ENCODE measurements at places on chromosomes 12 and 14. TPM values are rescaled to one million over a fixed set of nuclear protein-coding genes. Genes with fewer than 3 reads are reported as not detected.
A peak's percentile ranks its signal among the peaks of the same experiment; 100 is the strongest.

GRCh38 chr14:60945984-60946383 is 34.9 kb downstream of the TRMT5 start:
- peaks cover 14% of the 10 kb centered on the region for H3K4me1 ChIP-seq
- H3K27ac ChIP-seq, result no peak overlapping the region
- no peaks in the 10 kb centered on the region for H3K27me3 ChIP-seq
- no peak for DNase-seq

GRCh38 chr12:115758183-115758582 is 519.3 kb downstream of the MED13L start:
- no peaks in the 10 kb centered on the region for H3K4me1 ChIP-seq
- H3K27me3 ChIP-seq, result peaks cover 6% of the 10 kb centered on the region
- no peak overlapping the region for H3K27ac ChIP-seq
- H3K36me3 ChIP-seq, result no peaks in the 10 kb centered on the region
- H3K4me3 ChIP-seq, result no peak overlapping the region
- no peak for DNase-seq

DNA sequence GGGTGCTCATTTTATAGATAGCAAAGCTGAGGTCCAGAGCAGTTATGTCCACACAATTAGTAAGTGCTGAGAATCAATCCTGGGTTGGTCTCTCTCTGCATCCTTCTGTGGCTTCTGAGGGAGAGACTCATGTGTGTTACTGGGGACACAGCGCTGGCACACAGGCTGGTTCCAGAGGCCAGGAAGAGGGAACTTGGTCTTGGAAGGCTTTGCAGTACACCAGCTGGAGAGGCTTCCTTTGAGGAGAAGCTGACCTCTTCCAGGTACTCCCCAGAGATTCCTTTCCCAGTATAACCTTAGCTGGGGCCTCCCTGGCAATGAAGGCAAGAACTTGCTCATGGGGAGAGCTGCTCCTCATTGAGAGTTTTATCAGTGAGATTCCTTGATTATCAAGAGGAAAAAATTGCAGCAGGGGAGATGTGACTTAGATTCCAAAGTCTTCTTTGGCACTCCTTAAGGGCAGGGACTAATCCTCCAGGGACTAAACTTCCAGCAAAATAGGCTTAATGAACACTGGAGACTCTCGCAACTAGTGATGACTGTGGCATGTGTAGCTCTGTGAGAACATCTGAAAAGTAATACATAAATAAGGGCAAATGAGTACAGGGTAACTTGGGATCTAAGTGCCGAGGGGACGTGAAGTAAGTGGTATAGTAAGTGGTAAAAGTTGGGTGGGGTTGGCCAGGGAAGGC is 13.9 kb upstream of the KRT80 start:
- H3K4me1 ChIP-seq, result peaks cover 15% of the 10 kb centered on the region
- H3K4me3 ChIP-seq, result no peak overlapping the region
- peaks cover 7% of the 10 kb centered on the region for H3K27me3 ChIP-seq
- DNase-seq, result no peak

DNA sequence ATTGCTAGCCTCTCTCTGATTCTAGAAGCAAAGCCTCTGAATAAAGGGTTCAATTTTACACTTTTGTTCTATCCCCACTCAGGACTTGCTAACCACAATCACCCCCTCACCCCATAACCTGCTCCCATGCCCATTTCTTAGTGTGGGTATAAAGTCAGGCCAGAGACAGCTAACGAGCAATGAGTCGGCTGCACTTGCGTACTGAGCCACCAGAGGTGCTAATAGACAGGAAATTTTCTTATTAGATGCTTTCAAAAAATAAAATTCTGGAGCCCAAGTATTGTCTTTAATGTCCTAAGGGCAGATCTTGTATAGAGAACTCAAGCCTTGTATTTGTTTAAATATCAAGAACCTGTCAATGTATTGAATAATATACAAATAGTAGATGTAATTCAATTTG is 256.9 kb downstream of the SYT1 start:
- H3K27ac ChIP-seq, result no peak overlapping the region
- no peak overlapping the region for H3K4me3 ChIP-seq
- no peak for DNase-seq
- H3K4me1 ChIP-seq, result no peaks in the 10 kb centered on the region

- DNase-seq, result no peak
- peaks cover 63% of the 10 kb centered on the region for H3K27me3 ChIP-seq
- no peak overlapping the region for H3K27ac ChIP-seq
- H3K4me1 ChIP-seq, result peaks cover 8% of the 10 kb centered on the region
Observed at GRCh38 chr14:60636879-60637478, 12.3 kb downstream of the SIX1 start.

The KRT79 gene
- not detected for total RNA-seq

GRCh38 chr12:98592825-98593322 is 612 bp upstream of the SLC25A3 start:
- H3K4me3 ChIP-seq, result peak overlapping the region; percentile 94
- no peaks in the 10 kb centered on the region for H3K27me3 ChIP-seq
- no peak for DNase-seq
- H3K36me3 ChIP-seq, result no peaks in the 10 kb centered on the region
- peaks cover 4% of the 10 kb centered on the region for H3K4me1 ChIP-seq

- no peaks in the 10 kb centered on the region for H3K27me3 ChIP-seq
- no peak overlapping the region for H3K4me3 ChIP-seq
- H3K36me3 ChIP-seq, result no peaks in the 10 kb centered on the region
- DNase-seq, result no peak
Observed at GRCh38 chr14:83624541-83624940, 1905.4 kb upstream of the FLRT2 start.

The SERPINA10 gene
- total RNA-seq, result not detected

- H3K27me3 ChIP-seq, result no peaks in the 10 kb centered on the region
- peak; percentile 34 for DNase-seq
- no peak overlapping the region for H3K4me3 ChIP-seq
- H3K36me3 ChIP-seq, result no peaks in the 10 kb centered on the region
- no peaks in the 10 kb centered on the region for H3K4me1 ChIP-seq
Observed at GRCh38 chr12:101933866-101934514, 56.6 kb downstream of the DRAM1 start.

DNA sequence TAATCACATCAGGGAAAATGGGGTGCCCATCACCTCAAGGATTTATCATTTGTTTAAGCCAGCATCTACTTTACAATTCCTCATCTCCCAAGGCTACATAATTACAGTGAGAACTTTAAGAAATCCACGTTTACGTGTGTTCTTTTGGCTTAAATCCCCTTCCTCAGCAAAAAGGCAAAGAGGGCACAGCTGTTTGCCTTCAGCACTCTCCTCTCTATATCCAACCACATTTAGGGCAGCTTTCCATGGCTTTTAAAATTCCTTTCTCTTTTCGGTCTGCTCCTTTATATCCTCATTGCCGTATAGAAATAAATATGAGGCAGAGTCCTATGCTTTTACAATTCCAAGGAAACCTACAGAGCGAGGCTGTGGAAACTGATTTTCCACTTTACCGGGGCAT is 175.9 kb downstream of the EMP1 start:
- H3K27ac ChIP-seq, result no peak overlapping the region
- no peak for DNase-seq
- no peaks in the 10 kb centered on the region for H3K27me3 ChIP-seq
- no peaks in the 10 kb centered on the region for H3K4me1 ChIP-seq
- H3K36me3 ChIP-seq, result no peaks in the 10 kb centered on the region

DNA sequence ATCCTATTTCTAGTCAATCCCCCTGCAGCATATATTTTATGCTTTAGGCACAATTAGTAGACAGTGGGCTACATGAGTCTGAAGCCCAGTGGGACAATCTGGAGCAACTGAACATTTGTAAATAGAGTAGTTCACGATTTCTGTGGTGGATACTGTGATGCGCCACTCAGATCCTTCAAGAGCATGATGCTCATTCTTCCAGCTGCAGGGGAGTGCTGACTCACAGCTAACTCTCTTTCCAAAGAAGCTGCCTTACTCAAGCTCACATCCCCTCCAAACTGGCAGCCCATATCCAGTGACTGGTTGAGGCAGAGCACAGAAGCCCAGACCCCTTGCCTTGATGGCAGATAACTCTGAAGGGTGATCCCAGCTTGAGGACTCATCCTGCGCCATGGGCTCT is 224.2 kb upstream of the EEA1 start:
- no peak overlapping the region for H3K4me3 ChIP-seq
- no peaks in the 10 kb centered on the region for H3K27me3 ChIP-seq
- no peak for DNase-seq
- H3K4me1 ChIP-seq, result no peaks in the 10 kb centered on the region

DNA sequence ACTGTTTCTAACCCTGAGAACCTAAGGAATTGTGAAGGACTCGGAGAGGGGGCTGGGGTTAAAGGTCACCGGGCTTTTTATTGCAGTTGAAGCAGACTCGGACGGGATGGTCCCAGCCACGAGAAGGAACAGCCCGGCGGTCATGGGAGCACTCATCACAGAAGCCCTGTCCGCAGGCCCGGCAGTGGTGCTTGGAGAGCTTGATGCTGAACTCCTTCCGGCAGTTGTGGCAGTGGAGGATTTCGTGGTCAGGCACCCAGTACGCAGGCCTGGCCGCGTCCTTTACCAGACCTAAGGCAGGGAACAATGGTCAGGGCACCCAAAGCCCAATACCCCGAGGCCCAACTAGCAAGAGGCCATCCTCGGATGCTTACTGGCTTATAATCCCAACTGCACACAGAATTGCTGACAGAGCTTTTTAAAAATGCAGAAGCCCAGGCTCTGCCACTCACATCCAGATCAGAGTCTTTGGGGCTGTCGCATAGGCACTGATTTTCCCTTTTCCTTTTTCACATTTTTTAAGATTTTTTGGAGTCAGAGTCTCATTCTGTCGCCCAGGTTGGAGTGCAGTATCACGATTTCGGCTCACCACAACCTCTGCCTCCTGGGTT is 44.7 kb downstream of the DCAF4 start:
- H3K27ac ChIP-seq, result no peak overlapping the region
- no peak overlapping the region for H3K4me3 ChIP-seq
- no peak for DNase-seq
- no peaks in the 10 kb centered on the region for H3K27me3 ChIP-seq

DNA sequence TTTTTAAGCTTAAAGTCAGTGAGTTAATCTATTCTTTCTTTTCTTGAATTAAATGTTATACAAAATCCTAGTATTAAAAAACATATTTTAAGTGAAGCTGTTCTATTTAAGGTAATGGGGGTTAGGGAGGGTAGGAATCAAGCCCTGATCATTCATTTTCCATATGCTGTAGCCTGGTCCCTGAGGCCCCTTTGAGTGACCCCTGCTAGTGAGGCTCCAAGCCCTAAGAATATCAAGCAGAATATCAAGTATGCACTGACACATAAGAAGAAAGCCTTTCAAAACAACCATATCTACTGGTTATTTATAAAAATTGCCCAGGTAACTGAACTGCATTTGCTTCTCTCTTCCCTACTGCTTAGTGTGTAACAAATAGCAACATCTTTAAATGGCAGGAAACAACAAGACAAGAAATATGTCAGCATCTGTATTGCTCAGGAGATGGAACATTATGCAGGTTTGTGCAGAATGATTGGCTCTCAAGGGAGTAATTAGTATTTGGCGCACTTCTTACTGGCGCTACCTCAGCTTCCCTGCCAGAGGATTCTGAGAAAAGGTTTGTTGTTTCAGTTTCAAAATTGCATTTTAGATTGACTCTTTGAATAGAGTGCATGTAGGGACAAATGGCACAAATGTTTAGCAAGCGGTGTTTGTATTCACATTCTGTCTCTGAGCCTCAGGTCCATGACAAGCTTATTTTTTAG is 223.0 kb downstream of the DUSP6 start:
- no peak for DNase-seq
- no peak overlapping the region for H3K4me3 ChIP-seq
- no peak overlapping the region for H3K27ac ChIP-seq
- no peaks in the 10 kb centered on the region for H3K36me3 ChIP-seq

- H3K4me1 ChIP-seq, result no peaks in the 10 kb centered on the region
- no peak overlapping the region for H3K4me3 ChIP-seq
- DNase-seq, result no peak
- no peaks in the 10 kb centered on the region for H3K36me3 ChIP-seq
- no peak overlapping the region for H3K27ac ChIP-seq
Observed at GRCh38 chr12:70317781-70318180, 48.3 kb upstream of the KCNMB4 start.

DNA sequence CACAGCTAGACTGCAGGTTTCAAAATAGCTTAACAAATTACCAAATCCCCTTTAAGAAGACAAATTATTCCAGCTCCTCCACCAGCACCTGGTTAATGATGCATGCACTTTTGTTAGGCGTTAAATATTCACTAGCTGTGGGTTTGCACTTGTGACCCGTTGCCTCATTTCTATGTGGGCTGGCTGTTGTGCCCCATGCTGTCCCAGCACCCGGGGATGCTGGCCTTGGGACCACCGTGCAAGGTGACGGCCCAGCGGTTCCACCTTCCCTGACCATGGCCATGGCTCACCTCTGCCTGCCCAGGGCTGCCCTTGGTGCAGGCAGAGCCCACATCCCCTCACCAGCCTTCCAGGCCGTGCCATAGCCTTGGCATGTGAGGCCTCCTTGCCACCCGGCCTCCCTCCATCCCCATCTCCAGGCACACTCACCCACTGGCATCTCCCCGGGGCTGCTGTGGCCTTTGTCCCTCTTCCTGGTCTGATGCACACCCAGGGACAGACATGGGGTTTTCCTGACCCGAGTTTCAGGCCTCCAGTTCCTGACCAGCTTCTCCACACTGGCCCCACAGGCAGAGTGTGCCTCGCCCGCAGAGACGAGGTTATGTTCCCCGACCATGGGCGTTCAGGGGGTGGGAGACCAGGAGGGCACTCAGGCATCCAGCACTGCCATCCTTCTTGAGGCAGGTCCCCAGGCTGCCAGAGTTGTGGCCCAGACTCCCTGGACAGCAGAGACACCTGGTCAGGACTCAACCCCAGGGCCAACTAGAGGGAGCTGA is 20.3 kb upstream of the C14orf180 start:
- DNase-seq, result no peak
- H3K27ac ChIP-seq, result no peak overlapping the region
- no peak overlapping the region for H3K4me3 ChIP-seq
- H3K4me1 ChIP-seq, result peaks cover 8% of the 10 kb centered on the region
- no peaks in the 10 kb centered on the region for H3K36me3 ChIP-seq

GRCh38 chr12:2138871-2139308 is 86.1 kb downstream of the CACNA1C start:
- H3K27me3 ChIP-seq, result no peaks in the 10 kb centered on the region
- no peak overlapping the region for H3K27ac ChIP-seq
- no peaks in the 10 kb centered on the region for H3K36me3 ChIP-seq
- no peaks in the 10 kb centered on the region for H3K4me1 ChIP-seq
- no peak for DNase-seq

The ASB8 gene
- total RNA-seq, result 40.2 TPM
